COLO829 (cell line): ENCODE measurements at places on chromosomes 4 and X.

GRCh38 chr4:176360446-176360845, 40.7 kb downstream of the SPCS3 start:
- no peak for DNase-seq

- no peak for DNase-seq
Observed at GRCh38 chrX:26670521-26670920, 454.6 kb downstream of the MAGEB5 start.

DNA sequence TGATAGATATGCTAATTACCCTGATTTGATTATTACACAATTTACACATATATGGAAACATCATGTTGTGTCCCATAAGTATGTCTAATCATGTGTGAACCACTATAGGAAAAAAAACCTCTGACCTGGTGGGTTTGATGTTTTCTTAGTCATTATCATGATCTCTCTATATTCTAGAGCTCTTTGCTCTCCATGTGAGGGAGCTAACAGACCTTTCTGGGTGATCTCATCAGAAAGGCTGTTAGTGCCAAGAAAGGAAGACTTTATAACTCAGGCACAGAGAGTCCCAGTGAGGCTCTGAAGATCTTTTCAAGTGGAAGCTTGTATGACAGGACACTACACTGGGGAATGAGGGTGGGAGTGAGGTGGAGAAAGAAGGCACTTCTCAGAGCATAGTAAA, 527.7 kb upstream of the MAGEB2 start:
- DNase-seq = peak; percentile 13

DNA sequence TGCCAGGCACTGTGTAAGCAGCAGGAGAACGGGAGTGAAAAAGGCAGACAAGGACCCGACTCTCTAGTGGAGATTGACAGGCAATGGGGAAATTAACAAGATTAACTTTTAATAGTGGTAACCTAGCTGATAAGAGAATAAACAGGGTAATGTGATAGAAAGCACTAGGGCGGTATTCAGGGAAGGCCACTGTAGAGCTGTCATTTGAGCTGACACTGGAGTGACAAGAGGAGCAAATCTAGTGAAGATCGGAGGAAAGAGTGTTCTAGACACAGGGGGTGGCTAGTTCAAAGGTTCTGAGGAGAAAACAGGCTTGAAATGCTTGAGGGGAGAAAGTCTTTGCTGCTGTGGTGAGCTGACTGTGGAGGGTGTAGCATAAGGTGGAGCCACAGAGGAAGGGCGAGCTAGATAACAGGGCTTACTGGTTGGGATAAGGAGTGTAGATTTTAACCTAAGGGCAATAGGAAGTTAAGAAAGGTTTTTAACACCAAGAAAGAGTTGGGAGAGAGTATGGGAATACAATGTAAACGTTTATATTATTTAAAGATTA, 122.8 kb downstream of the SLC10A7 start:
- no peak for DNase-seq

- no peak for DNase-seq
Observed at GRCh38 chr4:157838366-157838765, 334.5 kb downstream of the GASK1B start.

- no peak for DNase-seq
Observed at GRCh38 chr4:120561648-120562047, 360.9 kb downstream of the PRDM5 start.

GRCh38 chr4:108370291-108371141, 201.8 kb upstream of the LEF1 start:
- no peak for DNase-seq

DNA sequence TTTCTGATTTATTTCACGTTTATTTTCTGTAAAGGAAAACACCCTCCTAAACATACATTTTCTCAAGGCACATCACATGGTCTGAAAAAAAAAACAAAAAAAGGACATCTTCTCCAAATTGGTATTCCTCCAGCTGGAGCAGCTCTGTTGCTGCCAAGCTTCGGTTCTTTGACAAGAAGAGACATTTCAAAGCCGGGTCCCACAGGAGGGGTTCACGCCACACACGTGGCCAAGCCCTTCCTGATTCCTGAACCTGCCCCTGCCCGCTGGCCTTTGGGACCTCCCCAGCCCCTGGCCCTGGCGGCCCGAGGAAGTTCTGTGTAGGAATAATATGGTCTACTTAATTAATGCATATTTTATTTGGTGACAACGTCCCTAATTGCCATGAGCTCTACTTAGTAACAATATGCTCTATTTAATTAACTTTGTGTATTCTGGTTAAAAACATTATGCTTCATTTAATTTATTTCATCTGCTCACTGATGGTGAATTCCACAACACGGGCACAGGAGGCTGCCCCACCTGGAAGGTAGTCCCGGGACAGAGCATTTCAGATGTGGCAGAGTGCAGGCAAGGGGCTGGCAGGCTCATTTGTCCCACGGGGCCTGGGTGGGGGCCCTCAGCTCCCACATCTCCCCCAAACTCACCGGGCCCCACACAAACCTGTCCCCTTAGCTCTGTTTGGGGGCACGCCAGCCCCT, 5.4 kb upstream of the RGS12 start:
- no peak for DNase-seq

DNA sequence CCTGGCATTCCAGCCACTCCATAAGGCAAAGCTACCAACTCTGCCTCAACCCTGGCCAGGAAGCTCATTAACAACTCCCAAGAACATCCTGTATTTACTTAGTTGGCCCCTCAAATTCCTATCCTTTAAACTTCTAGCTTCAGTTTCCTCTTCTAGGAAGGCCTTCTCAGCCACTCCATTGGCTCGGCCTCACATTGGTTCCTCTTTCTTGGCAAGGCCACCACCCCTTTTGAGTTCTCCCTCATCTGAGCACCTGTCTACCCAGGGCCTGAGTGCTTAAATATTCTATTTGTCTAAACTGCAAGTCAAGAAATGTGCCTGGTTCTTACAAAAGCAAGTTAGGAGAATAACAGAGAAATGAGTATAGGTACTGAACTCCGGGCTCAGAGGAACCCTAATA, 10.0 kb downstream of the SMC1A start:
- no peak for DNase-seq

- DNase-seq = no peak
Observed at GRCh38 chr4:136246876-136247275, 1285.4 kb downstream of the PCDH18 start.

GRCh38 chr4:8156617-8157016, 2.0 kb downstream of the ABLIM2 start:
- no peak for DNase-seq

DNA sequence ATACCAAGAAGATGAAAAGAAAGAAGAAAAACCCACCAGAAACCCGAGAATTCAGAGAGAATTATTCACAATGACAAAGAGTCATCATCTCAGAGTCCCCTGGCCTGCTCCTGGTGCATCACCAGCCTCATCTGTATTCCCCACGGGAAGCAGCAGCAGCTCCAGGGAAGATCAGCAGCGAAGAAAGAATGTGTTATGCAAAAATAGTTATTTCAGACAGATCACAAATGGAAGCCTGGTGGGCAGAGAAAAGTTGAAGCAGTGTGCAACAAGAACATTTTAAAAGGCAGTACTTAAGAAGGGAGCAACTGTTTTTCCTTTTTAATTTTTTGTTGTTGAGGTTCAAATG, 189.2 kb downstream of the PPP3CA start:
- DNase-seq = peak; percentile 31

DNA sequence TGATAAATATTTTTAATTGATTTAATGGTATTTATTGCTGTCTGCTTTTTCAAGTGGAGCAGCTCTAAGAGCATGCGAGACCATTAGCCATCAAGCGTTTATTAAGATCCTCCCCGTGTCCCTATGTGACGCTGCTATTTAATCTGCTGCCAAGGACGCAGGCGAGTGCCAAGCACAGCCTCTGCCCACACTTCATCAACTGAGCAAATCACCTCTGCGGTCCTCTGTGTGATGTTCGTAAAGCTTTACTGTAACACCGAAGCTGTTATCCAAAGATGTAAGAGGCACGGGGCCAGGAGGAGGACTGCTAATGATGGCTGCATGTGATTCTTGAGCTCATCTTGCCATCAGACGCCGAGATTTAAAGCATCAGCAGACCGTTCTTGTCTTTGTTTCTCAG, 79.5 kb downstream of the STOX2 start:
- DNase-seq = no peak

- DNase-seq = no peak
Observed at GRCh38 chr4:53847965-53848364, 216.4 kb downstream of the CHIC2 start.

- DNase-seq = no peak
Observed at GRCh38 chr4:158131027-158131426, 41.8 kb downstream of the GASK1B start.

GRCh38 chr4:165826166-165826565, 46.9 kb upstream of the TLL1 start:
- no peak for DNase-seq

GRCh38 chr4:85762529-85762871, 287.6 kb downstream of the ARHGAP24 start:
- no peak for DNase-seq

DNA sequence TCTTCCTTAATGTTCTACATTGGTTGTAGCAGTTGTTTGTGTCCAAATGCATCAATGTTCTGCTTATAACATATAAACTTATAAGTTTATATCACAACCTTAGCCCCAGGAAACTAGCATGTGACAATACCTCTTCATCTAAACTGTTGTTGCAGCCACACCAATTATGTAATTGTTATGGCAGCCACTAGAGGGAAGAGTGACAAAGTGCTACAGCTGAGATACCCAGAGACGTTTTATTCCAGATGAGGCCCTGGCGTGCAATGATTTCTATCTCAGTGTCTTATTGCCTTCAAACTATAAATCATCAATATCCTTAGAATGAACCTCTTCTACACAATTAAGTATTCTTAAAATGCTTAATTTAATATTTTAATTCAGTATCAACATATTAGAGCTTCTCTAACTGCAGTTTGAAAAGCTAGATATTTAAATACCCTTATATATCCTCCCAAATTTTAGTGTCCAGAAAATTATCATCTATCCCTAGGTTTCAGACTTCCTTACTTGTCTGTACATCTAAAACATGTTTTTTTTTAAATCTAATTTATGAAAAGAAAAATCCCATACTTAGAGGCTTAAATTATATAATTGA, 171.6 kb downstream of the PCDH10 start:
- DNase-seq = peak; percentile 50

DNA sequence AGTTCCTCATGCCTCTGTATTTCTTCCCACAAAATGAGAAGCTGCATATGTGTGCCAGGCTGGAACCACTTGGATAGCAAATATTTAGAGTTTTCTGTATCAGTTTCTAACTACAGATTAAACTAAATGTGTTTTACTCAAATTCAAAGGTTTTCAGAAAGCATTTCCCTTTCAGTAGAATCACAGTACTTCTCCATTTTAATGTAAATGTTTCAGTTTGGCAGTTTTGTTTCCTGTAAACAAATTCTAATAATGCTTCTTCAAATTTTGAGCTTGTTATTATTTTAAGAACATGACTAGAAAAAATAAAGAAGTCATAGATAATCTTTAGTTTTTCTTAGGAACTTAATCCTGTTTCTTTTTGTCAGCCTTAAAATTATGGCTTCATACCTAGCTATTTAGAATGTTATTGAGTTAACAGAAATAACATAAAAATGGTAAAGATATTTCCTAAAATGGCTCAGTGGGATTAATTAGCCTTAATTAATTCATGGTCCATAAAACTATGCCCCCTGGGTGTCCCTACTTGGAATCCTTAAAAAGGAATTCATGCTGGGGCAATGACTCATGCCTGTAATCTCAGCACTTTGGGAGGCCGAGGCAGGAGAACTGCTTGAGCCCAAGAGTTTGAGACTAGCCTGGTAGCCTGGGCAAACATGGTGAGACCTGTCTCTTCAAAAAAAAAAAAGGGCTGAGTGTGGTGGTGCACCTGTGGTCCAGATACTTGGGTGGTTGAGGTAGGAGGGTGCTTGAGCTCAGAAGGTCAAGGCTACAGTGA, 83.8 kb upstream of the GPR34 start:
- no peak for DNase-seq

DNA sequence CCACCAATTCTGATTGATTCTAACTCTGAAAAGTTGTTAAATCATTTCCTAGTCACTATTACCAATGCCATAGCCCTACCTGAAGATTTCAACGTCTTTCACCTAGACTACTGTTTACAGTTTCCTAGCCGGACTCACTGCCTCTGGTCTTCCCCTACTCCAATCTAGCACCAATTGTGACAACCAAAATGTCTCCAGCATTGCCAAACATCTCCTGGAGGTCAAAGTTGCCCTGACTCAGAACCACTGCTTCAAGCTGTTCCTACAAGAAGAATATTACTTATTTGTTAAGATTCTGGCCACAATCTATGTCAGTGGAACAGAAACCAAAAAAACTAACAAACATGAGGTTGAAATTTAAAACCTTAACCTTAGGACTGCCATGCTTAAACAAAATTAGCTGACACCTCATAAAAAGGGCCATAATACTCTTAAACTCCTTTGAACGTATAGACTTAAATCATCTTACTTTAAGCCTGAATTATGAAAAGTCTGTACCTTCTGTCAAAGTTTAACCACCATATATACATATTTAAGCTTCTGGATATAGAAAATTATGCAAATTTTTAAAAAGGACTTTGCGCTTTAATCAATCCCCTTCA, 2.1 kb downstream of the PDS5A start:
- no peak for DNase-seq

- DNase-seq = no peak
Observed at GRCh38 chr4:89259301-89260028, 48.1 kb downstream of the GPRIN3 start.

- no peak for DNase-seq
Observed at GRCh38 chrX:74535086-74535407, 79.4 kb downstream of the RLIM start.

GRCh38 chrX:109732017-109732801, 848 bp downstream of the ACSL4 start:
- DNase-seq = no peak

- DNase-seq = no peak
Observed at GRCh38 chrX:9207142-9207541, 173.2 kb upstream of the FAM9B start.

DNA sequence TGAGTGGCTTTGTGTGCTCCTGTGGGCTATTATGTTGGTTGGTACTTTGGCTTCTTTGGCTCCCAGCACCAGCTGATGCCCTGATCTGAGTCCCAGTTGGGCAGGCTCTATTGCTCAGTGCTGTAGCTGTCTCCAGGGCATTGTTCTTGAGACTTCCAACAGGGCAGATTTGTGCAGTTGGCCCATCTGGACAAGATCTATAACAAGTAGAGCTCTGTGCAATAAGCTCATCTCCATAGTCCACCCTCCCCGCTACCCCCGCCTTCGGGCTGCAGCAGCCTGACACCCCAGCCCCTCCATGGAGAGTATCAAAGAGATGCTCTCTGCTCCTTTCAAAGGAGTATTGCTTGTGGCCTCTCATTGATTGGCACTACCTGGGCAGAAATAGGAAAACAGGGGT, 5.8 kb upstream of the TMEM31 start:
- no peak for DNase-seq

DNA sequence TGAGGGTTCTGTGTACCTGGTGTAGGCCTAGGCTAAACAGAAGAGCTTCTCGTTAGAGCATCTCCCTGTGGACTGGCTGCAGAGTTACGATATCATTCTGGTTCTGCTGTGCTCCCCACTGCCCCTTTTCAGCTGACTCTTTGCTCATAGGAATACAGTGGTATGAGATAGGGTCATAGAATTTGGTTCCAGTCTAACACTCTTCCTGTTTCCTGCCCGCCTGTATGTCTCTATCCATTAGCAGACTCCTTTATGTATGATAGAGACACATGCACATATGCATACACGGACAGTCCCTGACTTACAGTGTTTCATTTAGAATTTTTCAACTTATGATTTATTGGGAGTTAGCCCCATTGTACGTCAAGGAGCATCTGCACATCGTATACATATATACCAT, 15.3 kb downstream of the RNF4 start:
- DNase-seq = no peak

GRCh38 chr4:158013858-158014257, 159.0 kb downstream of the GASK1B start:
- no peak for DNase-seq

GRCh38 chr4:78058591-78059523, 1.7 kb downstream of the FRAS1 start:
- peak; percentile 53 for DNase-seq
